Renal cortex interstitium (tissue), 15 donors: ENCODE measurements at places on chromosomes 13 and 19. TPM values are rescaled to one million over a fixed set of nuclear protein-coding genes. Genes with fewer than 3 reads are reported as not detected.
A peak's percentile ranks its signal among the peaks of the same experiment; 100 is the strongest.

GRCh38 chr19:49676136-49676783 lies 811 bp upstream of the PRMT1 start:
- peak; percentile 88 for DNase-seq

GRCh38 chr13:29716493-29716892 lies 121.0 kb upstream of the SLC7A1 start:
- DNase-seq = no peak

- no peak for DNase-seq
Measured at GRCh38 chr13:105365021-105365550, 1170.4 kb downstream of the EFNB2 start.

Gene ZNF93
- polyA plus RNA-seq = 19.8 TPM

Gene ALKBH6
- polyA plus RNA-seq = 14.0 TPM
